Colonic mucosa (tissue), 4 donors: ENCODE measurements at places on chromosomes 4 and X. TPM values are rescaled to one million over a fixed set of nuclear protein-coding genes. Genes with fewer than 3 reads are reported as not detected.
A peak's percentile ranks its signal among the peaks of the same experiment; 100 is the strongest.

DNA sequence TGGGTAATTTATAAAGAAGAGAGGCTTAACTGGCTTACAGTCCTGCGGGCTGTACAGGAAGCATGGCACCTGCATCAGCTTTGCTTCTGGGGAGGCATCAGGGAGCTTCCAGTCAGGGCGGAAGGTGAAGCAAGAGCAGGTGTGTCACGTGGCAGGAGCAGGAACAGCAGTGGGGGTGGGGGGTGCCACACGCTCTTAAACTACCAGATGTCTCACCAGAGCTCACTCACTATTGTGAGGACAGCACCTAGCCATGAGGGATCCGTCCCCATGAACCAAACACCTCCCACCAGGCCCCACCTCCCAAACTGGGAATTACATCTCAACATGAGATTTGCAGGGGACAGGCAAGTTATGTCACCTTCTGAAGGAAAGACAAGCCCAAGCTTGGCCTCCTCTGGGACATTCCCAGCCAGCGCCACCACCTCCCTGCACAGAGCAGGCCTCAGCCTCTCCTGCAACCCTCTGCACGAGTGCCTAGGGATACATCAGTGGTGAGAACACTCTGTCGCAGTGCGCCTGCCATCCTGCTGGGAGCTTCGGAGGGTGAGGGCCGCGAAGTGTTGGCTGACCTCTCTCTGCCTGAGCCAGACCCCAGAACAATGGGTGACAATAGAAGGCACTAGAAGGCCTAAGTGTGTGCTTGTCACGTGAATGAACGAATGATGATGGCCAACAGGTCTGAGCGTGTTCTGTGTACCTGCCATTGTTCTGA, 244.3 kb downstream of the EVC2 start:
- DNase-seq, result no peak
- no peaks in the 10 kb centered on the region for H3K4me1 ChIP-seq
- H3K4me3 ChIP-seq, result no peak overlapping the region
- H3K36me3 ChIP-seq, result no peaks in the 10 kb centered on the region
- no peaks in the 10 kb centered on the region for H3K27me3 ChIP-seq

GRCh38 chr4:165293927-165294649, 33.4 kb upstream of the MSMO1 start:
- H3K36me3 ChIP-seq, result no peaks in the 10 kb centered on the region

The CCKAR gene
- total RNA-seq, result not detected

DNA sequence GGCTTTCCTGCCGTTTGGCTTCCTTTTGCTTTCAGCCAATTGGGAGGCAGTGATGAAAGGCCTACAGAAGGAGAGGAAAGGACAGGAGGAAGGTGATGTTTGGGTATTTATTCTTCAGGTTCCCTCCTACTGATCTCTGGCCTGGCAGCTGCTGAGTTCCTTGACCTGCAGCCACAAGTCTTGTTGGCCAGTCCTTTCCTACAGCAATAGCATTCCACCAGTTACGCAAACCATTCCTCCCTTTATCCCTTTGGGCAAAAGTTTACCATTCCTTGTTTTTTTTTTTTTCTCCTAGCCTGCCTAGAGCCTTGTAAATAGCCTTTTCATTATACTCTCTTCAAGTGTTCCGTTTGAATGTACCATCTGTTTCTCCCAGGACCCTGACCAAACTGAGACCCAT, 198.1 kb upstream of the FTHL17 start:
- no peaks in the 10 kb centered on the region for H3K36me3 ChIP-seq
- no peak overlapping the region for H3K4me3 ChIP-seq
- no peaks in the 10 kb centered on the region for H3K27me3 ChIP-seq
- no peak for DNase-seq

DNA sequence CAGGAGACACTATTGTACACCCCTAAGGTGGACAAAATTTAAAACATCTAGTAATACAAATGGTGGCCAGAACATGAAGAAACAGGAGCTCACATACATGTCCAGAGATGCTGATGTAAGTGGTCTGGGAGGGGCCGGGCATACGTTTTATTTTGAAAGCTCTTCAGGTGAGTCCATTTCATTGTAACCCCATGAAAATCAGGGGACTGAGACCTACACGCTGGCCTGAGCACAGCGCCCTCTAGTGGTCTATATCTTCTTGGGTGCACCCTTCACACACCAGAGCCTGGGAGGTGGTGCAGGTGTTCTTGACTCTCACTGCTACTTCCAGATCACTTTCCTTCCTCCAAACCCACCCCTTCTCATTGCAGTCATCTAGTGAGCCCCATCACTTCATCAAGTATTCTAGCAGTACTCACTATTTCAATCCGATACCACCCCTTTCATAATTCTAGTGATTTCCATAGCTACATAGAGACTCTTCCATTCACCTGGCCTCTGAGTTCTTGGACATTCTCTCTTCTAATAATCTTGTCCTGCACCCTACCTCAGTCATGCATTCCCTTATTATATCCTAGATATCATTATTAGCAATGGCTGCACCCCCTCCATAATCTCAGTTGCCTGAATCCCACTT, 4.3 kb upstream of the TLR6 start:
- H3K27ac ChIP-seq, result no peak overlapping the region
- H3K4me3 ChIP-seq, result no peak overlapping the region
- peak; percentile 64 for DNase-seq
- H3K27me3 ChIP-seq, result no peaks in the 10 kb centered on the region
- H3K4me1 ChIP-seq, result no peaks in the 10 kb centered on the region

DNA sequence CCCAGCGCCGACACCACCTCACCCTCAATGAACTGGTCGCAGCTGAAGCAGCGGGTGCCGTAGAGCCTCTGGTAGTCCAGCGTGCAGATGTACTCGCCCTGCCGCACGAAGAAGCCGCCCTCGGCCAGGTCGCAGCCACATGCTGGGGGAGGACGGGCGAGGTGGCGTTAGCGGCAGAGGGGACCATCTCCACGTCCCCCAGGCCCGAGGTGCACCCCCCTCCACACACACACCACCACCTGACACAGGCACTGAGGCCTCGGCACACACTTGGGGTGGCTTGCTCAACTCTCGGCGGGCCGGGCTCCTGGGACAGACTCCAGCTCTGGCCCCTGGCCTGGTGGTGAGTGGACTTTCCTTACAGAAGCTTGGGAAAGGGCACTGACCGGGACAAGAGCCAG, 61.5 kb downstream of the ABLIM2 start:
- H3K27me3 ChIP-seq, result no peaks in the 10 kb centered on the region
- no peaks in the 10 kb centered on the region for H3K4me1 ChIP-seq
- DNase-seq, result no peak
- no peak overlapping the region for H3K27ac ChIP-seq
- no peaks in the 10 kb centered on the region for H3K36me3 ChIP-seq
- no peak overlapping the region for H3K4me3 ChIP-seq

GRCh38 chrX:98350940-98351339, 1467.2 kb downstream of the RPA4 start:
- DNase-seq, result no peak
- H3K4me1 ChIP-seq, result no peaks in the 10 kb centered on the region
- H3K4me3 ChIP-seq, result no peak overlapping the region
- H3K27me3 ChIP-seq, result no peaks in the 10 kb centered on the region
- no peaks in the 10 kb centered on the region for H3K36me3 ChIP-seq

The SHROOM4 gene
- total RNA-seq, result 2.2 TPM

The HTR2C gene
- not detected for total RNA-seq
